ENCODE measurements at places on chromosomes 16 and 17. TPM values are rescaled to one million over a fixed set of nuclear protein-coding genes. Genes with fewer than 3 reads are reported as not detected.

DNA sequence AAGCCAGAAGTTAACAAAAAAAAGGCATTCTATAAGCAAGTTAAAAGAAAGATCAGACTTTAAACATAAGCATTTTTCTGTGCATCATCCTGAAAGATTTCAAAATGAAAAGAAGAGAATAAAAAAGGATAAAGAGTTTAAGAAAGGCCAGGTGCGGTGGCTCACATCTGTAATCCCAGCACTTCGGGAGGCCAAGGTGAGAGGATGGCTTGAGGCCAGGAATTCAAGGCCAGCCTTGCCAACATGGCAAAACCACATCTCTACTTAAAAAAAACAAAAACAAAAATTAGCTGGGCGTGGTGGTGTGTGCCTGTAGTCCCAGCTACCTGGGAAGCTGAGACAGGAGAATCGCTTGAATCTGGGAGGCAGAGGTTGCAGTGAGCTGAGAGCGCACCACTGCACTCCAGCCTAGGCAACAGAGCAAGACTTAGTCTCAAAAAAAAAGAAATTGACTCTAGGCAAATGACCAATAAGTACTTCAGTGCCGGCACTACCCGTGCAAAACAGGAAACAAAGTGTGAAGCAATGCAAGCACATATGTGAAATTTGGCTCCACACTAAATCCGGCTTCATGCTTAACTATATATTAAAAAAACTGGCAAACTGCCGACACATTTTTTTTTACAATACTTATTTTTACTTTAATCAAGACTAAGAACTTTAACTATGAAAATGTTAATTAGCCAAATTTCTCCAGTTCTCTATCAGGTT lies 83.2 kb upstream of the C17orf78 start:
- peaks cover 8% of the 10 kb centered on the region for H3K36me3 ChIP-seq
- no peak overlapping the region for H3K4me3 ChIP-seq
- peaks cover 5% of the 10 kb centered on the region for H3K4me1 ChIP-seq
- H3K27me3 ChIP-seq = no peaks in the 10 kb centered on the region

GRCh38 chr17:2542056-2542455 lies 30.4 kb upstream of the METTL16 start:
- H3K4me3 ChIP-seq = no peak overlapping the region
- H3K4me1 ChIP-seq = peaks cover 4% of the 10 kb centered on the region
- no peaks in the 10 kb centered on the region for H3K36me3 ChIP-seq
- DNase-seq = no peak
- no peaks in the 10 kb centered on the region for H3K27me3 ChIP-seq
- H3K27ac ChIP-seq = peak overlapping the region; percentile 22

- H3K4me1 ChIP-seq = no peaks in the 10 kb centered on the region
- no peak for DNase-seq
- H3K36me3 ChIP-seq = peaks cover 52% of the 10 kb centered on the region
- H3K27ac ChIP-seq = no peak overlapping the region
Measured at GRCh38 chr16:56438038-56438437, 12.7 kb upstream of the AMFR start.

DNA sequence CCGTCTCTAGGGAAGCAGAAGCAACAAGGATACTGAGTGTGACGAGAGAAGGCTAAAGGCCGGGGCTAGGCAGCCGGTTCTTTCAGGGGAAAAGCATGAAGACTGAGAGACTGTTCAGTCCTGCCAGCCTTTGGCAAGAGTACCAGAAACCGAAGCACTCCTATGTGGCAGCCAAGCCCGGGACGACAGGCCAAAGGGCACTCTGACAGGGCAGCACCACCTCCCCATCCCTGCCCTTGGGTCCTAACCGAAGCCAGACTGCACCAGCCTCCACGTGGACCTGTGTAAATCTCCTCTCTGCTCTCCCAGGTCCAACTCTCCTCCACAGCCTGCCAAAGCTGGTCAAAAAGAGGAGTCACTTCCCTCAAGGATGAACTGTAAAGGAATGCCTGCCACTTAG lies 23.5 kb upstream of the ALOX15 start:
- no peak for DNase-seq
- no peak overlapping the region for H3K4me3 ChIP-seq
- peaks cover 5% of the 10 kb centered on the region for H3K27me3 ChIP-seq
- H3K27ac ChIP-seq = no peak overlapping the region
- H3K4me1 ChIP-seq = no peaks in the 10 kb centered on the region
- peaks cover 4% of the 10 kb centered on the region for H3K36me3 ChIP-seq

DNA sequence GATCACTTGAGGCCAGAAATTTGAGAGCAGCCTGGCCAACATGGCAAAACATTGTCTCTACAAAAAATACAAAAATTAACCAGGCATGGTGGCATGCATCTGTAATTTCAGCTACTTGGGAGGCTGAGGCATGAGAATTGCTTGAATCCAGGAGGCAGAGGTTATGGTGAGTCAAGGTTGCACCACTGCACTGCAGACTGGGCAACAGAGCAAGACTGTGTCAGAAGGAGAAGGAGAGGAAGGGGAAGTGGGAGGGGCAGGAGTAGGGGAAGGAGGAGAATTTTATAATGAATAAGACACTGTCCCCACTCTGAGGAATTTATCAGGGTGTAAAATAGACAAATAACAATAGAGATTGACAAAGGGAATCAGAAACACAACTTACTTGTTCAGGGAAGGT lies 440.6 kb upstream of the DYNLRB2 start:
- peaks cover 4% of the 10 kb centered on the region for H3K36me3 ChIP-seq
- no peak for DNase-seq
- H3K4me1 ChIP-seq = peaks cover 13% of the 10 kb centered on the region
- H3K27me3 ChIP-seq = no peaks in the 10 kb centered on the region

DNA sequence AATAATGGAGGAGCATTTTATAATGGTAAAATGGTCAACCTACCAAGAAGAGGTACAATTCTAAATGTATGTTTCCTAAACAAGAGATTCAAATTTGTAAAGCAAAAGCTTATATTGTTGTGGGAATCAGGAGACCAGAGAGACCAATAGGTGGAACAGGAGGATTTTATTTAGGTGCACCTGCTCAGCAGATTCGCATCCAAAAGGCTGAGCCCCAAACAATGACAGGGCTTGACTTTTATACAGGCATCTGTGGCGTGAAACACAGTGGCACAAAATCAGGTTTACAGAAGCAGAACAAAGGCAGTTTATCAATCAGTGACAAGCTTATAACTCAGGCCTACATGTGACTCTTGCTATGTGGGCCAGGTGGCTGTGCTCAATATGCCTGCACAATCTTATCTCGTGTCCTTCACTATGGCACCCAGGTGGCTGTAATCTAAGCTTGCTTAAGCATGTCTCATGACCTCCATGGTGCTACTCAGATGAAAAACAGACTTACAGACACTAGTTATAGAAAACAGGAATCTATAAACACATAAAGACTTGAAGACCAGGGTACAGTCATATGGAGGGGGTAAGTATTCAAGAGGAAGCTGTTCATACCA lies 780.2 kb upstream of the CA10 start:
- DNase-seq = no peak
- H3K27ac ChIP-seq = no peak overlapping the region
- no peaks in the 10 kb centered on the region for H3K4me1 ChIP-seq
- H3K36me3 ChIP-seq = peaks cover 4% of the 10 kb centered on the region
- H3K4me3 ChIP-seq = no peak overlapping the region
- no peaks in the 10 kb centered on the region for H3K27me3 ChIP-seq

GRCh38 chr17:3008336-3009288 lies 54.8 kb downstream of the OR1D5 start:
- no peak overlapping the region for H3K4me3 ChIP-seq
- H3K36me3 ChIP-seq = peaks cover 6% of the 10 kb centered on the region
- peaks cover 9% of the 10 kb centered on the region for H3K4me1 ChIP-seq
- no peaks in the 10 kb centered on the region for H3K27me3 ChIP-seq
- no peak for DNase-seq
- H3K27ac ChIP-seq = no peak overlapping the region

GRCh38 chr17:51000835-51001638 lies 119.6 kb downstream of the SPAG9 start:
- peaks cover 7% of the 10 kb centered on the region for H3K36me3 ChIP-seq
- H3K4me3 ChIP-seq = no peak overlapping the region
- H3K27ac ChIP-seq = no peak overlapping the region
- H3K4me1 ChIP-seq = no peaks in the 10 kb centered on the region
- no peak for DNase-seq

DNA sequence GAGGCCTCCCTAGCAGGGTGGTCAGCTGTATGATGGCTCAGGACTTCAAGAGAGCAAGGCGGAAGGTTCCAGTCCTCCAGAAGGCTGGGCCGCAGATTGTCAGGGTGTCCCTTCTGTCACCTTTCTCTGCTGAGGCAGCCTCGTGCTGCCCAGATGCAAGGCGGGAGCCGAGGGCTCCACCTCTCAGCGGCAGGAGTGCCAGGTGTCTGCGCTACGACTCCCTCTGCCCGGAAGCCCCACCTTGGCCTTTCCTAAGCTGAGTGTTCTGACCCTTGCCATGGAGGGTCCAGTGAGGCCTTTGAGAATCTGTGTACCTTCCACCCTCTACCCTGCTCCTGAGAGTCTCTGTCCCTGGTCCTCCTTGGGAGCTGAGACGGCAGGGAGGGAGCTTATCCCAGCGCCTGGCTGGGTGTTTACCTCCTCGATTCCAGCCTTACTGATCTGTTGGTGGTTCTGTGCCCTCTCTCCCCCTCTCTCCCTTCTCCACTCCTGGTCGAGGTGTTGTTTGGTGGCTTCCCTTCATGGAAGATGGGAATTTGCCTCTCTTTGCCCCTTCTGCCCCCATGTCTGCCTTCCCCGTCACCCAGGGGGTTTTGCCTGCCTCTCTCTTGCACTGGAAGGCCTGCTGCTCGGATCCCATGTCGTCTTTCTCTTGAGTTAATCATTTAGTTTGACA lies 2.2 kb upstream of the ZNF750 start:
- no peaks in the 10 kb centered on the region for H3K27me3 ChIP-seq
- peak overlapping the region; percentile 58 for H3K27ac ChIP-seq
- H3K36me3 ChIP-seq = no peaks in the 10 kb centered on the region
- H3K4me3 ChIP-seq = peak overlapping the region; percentile 78
- H3K4me1 ChIP-seq = peaks cover 21% of the 10 kb centered on the region
- no peak for DNase-seq

- DNase-seq = no peak
- peaks cover 40% of the 10 kb centered on the region for H3K4me1 ChIP-seq
- H3K27ac ChIP-seq = peak overlapping the region; percentile 99
Measured at GRCh38 chr17:60602871-60603270, 2.9 kb downstream of the PPM1D start.

The ARL5C gene
- total RNA-seq = not detected

The DNAI2 gene
- total RNA-seq = 0.87 TPM

The MRPS23 gene
- total RNA-seq = 46.9 TPM

The C17orf67 gene
- total RNA-seq = 2.0 TPM

All from type B pancreatic cell (in vitro differentiated cells).